ENCODE measurements at places on chromosomes 5 and 9.

GRCh38 chr5:1793301-1793740, 6.3 kb downstream of the MRPL36 start:
- DNase-seq = peak; percentile 46

DNA sequence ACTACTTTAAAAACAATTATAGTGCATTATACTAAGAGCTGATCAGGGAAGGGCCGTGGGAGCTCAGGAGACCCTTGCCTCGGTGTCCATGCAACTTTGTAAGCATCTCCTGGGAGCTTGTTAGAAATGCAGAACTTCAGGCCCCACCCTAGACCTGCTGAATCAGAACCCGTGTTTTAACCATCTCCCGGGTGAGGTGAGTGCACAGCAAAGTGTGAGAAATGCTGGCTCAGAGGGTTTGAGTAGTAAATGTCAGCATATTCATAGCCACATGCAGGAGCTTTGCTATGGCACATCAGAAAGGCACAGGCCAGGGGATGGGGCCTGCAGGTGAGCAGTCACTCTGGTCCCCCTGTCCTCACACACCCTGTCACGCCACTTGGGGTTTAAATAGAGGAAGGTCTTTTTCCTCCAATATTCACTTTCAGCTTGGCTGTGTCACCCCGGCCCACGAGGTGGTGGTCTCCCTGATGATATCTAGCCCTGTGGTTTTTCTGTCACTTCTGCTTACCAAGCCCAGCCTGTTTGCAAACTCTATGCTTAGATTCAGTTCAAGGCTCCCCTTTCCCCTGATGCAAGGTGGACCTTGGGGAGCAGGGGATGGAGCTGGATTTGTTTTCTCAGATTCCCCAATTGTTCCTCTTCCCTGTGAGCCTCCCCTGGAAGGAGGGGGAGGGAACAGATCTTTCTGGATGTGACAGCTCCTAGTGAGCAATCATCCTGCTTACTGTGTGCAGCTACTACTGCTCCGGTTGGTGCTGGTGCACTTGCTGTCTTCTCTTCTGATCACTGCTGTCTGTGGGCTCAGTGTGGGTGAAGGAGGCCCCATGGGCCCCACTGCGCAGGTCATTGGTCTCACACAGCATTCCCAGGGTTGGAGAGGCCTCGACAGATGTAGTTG, 51.8 kb upstream of the TGFBR1 start:
- no peak for DNase-seq

- DNase-seq = no peak
These were observed 36.8 kb downstream of the GPBP1 start for GRCh38 chr5:57210633-57211032.

GRCh38 chr5:4099386-4099785, 503.8 kb downstream of the IRX1 start:
- no peak for DNase-seq

- DNase-seq = no peak
These were observed 254.8 kb downstream of the ADGRV1 start for GRCh38 chr5:90813392-90813791.

GRCh38 chr9:11064909-11065308, 452.1 kb upstream of the PTPRD start:
- no peak for DNase-seq

- DNase-seq = peak; percentile 47
These were observed 52.9 kb downstream of the COMMD10 start for GRCh38 chr5:116137544-116138378.

- no peak for DNase-seq
These were observed 251.8 kb downstream of the PBX3 start for GRCh38 chr9:125998837-125999503.

DNA sequence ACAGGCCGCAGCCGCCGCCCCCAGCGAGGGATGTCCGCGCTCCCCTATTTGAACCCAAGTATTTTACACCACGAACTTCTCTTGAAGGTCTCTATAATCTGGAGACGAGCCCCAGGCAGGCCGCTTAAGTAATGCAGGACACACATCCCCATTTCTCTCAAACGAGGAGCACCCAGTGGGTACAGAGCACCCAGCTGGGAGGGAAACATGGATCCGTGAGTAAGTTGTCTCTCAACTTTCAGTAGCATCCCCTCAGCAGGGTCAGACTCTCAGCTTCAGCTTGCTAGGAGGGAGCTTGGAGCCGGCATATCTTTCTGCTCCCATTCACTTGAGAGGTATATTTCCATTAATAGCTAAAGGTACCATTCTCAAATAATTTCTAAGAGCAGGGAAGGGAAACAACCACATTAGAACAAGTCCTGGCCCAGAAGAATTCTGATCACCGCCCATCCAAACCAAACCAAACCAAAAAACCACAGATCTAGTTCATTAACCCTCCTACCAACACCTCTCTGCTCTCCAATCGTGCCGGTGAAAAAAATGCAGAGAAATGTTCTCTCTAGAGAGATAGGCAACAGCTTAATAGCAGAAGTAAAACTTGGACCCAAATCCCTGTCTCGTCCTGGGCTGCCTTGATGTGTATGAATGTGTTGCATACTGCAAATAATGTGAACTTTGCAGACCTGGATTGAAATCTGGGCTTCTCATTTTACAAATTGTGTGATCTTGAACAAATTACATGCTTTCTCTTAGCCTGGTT, 910 bp downstream of the TDRD7 start:
- no peak for DNase-seq

- DNase-seq = no peak
These were observed 431.7 kb upstream of the CTNND2 start for GRCh38 chr5:12335938-12336337.

DNA sequence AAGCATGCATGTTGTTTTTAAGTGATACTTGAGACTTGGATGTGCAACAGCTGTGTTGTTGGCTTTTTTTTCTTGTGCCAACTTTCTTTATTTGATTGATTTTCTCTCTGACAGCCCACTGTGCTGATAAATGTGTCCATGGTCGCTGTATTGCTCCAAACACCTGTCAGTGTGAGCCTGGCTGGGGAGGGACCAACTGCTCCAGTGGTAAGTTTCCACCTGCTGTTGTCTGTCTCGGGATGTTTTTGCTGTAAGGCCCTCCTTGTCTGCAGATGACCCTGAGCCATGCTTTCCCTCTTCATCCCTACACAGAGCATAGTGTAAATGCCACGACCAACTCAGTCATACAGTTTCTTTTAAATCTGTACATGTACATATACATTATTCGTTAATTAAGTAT, 79.2 kb downstream of the MEGF10 start:
- no peak for DNase-seq
